ENCODE measurements at places on chromosomes 2 and 18.
A peak's percentile ranks its signal among the peaks of the same experiment; 100 is the strongest.

- DNase-seq: no peak
These were observed 10.6 kb upstream of the MOCOS start for GRCh38 chr18:36176711-36177110.

GRCh38 chr18:8795586-8796325 is 90.4 kb downstream of the MTCL1 start:
- no peak for DNase-seq

GRCh38 chr2:112706170-112706664 is 14.6 kb upstream of the NT5DC4 start:
- DNase-seq: peak; percentile 97

DNA sequence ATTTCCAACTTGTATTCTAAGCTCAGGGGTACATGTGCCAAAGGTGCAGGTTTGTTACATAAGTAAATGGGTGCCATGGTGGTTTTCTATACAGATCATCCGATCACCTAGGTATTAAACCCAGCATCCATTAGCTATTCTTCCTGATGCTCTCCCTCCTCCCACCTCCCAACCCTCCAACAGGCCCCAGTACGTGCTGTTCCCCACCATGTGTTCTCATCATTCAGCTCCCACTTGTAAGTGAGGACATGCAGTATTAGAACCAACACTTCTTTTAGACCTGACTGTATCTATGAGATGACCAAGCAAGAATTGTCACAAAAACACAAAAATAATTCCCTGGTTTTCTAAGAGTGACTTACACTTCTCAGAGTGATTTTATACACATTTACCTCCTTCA is 83.0 kb downstream of the VIT start:
- DNase-seq: no peak

GRCh38 chr2:153519257-153519875 is 40.8 kb upstream of the RPRM start:
- DNase-seq: peak; percentile 40

- DNase-seq: no peak
These were observed 161.1 kb downstream of the CAMKMT start for GRCh38 chr2:44522846-44523245.

GRCh38 chr18:13218368-13218991 is at the start of gene LDLRAD4:
TSS of gene LDLRAD4 (plus strand) at chr18:13218760.
- DNase-seq: no peak

GRCh38 chr2:62208758-62209114 is 12.8 kb downstream of the B3GNT2 start:
- peak; percentile 57 for DNase-seq

DNA sequence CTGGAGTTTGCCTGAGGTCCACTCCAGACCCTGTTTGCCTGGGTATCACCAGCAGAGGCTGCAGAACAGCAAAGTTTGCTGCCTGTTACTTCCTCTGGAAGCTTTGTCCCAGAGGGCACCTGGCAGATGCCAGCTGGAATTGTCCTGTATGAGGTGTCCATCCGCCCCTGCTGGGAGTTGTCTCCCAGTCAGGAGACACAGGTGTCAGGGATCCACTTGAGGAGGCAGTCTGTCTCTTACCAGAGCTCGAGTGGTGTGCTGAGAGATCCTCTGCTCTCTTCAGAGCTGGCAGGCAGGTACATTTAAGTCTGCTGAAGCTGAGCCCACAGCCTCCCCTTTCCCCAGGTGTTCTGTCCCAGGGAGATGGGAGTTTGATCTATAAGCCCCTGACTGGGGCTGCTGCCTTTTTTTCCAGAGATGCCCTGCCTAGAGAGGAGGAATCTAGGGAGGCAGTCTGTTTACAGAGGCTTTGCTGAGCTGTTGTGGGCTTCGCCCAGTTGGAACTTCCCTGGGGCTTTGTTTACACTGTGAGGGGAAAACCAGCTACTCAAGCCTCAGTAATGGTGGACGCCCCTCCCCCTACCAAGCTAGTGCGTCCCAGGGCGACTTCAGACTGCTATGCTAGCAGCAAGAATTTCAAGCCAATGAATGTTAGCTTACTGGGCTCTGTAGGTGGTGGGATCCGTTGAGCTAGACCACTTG is 34.7 kb downstream of the TFPI start:
- no peak for DNase-seq

- DNase-seq: no peak
These were observed 74.6 kb upstream of the UBXN4 start for GRCh38 chr2:135667045-135667444.

- no peak for DNase-seq
These were observed 4.0 kb downstream of the DOK1 start for GRCh38 chr2:74558284-74559230.

DNA sequence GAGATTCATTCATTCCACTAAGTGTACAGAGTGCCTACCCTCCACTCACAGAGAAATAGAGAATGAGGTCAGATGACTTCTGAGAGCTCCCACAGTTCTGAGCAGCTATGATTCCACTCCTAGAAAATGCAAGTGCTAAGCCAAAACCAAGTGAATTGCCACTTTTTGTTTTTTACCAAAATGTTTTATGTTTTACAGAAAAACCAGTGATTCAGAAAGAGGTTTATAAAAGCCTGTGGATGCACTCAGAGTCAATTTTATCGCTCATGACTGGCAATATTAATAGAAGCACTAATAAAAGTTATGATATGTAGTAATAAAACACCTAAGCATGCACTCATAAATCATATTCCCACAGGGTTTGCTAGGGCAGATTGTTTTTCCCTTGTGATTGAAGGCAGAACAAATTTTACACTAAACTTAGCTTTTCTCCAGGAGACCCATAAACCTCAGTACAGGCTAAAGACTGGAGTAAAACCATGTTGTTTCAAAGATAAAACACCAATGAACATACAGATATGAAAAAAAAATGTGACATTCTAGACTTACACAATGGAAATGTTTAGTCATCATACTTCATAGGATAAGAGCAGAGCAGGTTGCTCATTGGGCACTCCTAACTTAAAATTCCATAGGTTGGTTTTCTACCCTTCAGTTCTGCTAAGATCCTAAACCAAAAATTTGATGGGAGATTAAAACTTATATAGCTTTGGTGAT is 67.5 kb downstream of the PDK1 start:
- no peak for DNase-seq

- DNase-seq: no peak
These were observed 265.6 kb downstream of the DSEL start for GRCh38 chr18:67250776-67251424.

GRCh38 chr2:111701266-111701665 is 182.7 kb downstream of the ANAPC1 start:
- no peak for DNase-seq

GRCh38 chr2:239035361-239035814 is 187.5 kb downstream of the TWIST2 start:
- peak; percentile 53 for DNase-seq

DNA sequence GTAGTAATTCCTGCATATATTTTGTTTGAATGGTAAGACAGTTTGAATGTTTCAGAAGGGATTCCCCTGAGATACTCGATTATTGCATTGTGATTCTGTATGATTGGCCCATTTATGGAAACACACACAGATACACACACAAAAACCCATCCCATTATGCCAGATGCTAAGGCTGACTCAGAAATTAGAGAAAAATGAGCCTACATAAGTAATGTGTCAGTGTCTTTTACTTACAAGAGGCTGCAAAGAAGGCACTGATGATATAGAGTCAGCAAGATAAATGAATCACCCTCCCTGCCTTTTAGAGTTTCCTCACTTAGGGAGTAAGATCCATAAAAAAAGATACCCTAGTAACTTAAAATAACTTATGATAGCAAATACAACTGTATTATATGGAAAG is 1481.1 kb upstream of the ACVR2A start:
- DNase-seq: no peak

DNA sequence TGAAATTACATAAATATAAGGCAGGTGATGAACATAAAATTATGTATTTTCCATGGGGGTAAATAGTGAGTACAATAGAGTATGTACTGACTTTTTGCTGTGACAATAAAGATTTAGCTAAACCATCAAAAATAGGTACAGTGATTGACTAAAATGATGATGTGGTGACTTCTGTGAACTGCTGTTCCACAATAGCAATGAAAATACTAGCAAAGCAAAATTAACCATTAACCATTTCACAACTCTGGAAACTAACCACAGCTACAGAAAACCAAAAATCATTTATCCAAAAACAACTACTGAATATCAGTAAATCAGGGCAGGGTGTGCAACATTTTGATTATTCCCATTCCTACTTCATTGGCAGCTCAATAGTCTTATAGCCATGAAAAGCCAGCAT is 161.4 kb upstream of the GYPC start:
- DNase-seq: no peak

DNA sequence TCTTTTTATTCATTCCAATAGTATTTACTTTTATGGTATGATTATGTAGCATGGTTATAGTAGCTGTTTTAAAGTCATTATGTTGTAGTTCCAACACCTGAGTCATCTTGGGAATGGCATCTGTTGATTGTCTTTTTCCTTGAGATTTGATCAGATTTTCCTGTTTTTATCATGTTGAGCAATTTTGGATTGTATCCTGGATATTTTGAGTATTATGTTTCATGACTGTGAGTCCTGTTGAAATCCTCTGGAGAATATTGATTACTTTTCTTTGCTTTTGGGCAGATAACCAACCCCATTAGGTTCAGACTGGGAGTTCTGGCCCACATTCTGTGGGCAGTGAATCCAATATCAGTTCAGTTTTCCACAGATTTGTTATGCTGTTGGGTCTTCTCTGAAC is 163.2 kb upstream of the SPRED2 start:
- DNase-seq: no peak

DNA sequence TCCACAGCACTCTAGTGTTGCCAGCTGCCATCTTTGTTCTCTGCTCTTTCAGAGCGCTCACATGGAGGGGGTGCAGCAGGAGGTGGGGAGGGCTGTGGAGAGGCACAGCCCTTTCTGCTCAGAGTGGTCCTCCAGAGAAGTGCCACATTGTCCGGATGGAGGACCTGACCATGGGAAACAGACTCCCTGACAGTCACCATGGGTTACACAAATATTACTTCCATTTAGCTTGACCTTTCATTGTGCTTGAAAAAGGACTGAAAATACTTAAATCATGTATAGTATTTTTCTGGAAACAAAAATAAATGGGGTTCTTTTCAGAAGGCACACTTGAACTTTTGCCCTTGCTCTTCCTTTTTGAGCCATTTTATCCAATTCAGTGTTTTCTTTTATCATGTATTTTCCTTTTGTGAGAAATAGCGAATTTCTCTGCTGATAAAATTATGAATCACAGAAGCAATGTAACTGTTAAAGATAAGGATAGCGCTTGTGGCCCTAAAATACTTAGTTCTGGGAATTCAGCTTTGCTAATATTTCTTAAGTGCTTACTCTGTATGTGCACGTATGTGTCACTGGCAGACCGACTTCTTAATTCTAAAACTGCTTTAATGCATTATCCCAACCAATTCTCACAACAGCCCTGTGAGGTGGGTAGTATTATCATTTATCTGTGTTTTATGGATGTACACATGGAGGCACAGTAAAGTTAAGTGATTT is 34.2 kb downstream of the SPATS2L start:
- DNase-seq: no peak

GRCh38 chr2:37350034-37350433 is 5.6 kb downstream of the QPCT start:
- no peak for DNase-seq

GRCh38 chr2:207066791-207067460 is 98.8 kb downstream of the KLF7 start:
- DNase-seq: no peak

- DNase-seq: no peak
These were observed 44.6 kb downstream of the SCN7A start for GRCh38 chr2:166449439-166449838.

GRCh38 chr2:176128982-176129796 is at the start of gene HOXD8:
TSS of gene HOXD8 (plus strand) at chr2:176129705. CDS start at chr2:176130367, 662 bp downstream.
- peak; percentile 26 for DNase-seq

- DNase-seq: no peak
These were observed 142.3 kb downstream of the ABCA12 start for GRCh38 chr2:214995926-214996670.

DNA sequence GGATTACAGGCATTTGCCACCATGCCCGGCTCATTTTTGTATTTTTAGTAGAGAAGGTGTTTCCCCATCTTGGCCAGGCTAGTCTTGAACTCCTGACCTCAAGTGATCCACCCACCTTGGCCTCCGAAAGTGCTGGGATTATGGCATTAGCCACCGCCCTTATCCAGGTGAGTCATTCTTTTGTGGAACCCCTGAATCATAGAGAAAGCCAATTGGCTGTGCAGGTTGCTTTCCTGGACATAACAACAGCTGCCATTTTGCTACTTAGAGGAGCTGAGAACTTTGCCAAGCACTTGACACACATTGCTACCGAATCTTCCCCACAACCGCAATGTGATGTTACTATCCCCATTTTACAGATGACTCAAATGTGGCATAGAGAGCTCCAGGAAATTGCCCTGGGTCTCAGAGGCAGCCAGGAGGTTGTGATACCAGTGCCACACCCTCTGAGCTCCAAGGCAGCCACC is 36.0 kb downstream of the SETBP1 start:
- DNase-seq: no peak

GRCh38 chr2:37851428-37851827 is 73.7 kb upstream of the RMDN2 start:
- no peak for DNase-seq

DNA sequence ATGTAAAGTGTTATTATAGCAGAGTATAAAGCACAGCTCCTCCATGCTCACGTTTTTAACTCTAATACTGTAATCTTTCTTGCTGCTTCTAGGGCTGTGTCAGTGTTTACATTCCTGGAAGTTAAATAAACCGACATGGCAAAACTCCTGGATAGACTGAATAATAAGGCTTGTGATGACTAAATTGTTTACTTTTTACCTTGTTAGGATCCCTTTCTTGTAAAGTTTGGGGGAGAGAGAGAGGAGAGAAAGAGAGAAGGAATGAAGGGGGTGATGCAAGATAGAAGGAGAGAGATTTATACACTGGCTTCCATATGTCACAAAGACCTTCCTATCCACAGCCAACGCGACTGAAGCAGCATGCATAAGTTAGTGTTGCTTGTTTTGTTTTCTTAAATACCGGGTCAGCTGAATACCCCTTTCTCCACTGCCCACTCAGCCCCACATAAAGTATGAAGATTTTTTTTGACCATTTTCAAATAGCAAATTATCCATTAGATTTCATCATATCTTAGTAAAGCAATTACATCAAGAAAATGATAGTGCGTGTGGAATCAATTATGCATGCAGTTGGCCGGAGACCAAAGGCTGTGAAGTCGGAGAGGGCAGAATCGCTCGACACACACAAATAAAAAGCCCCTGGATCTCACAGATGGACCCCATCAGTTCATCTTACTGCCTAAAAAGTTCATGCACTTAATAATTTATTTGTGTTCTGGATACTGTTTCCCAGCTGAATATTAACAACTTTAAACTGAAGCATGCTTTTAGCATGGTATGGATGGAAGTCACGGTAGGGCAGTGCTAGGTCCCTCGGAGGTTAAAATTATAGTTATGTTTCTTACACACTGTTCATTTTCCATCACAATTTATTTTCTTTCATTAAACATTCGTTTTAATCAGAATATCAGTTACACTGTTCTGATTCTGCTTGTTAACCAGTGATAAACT is 20.1 kb downstream of the BCL11A start:
- DNase-seq: no peak
